Stimulated activated CD8-positive, alpha-beta memory T cell treated with anti-CD3 and anti-CD28 coated beads, Interleukin-7, amount 100 ng/mL, for 1 hour (primary cell): ENCODE measurements at places on chromosomes 5 and 9.

DNA sequence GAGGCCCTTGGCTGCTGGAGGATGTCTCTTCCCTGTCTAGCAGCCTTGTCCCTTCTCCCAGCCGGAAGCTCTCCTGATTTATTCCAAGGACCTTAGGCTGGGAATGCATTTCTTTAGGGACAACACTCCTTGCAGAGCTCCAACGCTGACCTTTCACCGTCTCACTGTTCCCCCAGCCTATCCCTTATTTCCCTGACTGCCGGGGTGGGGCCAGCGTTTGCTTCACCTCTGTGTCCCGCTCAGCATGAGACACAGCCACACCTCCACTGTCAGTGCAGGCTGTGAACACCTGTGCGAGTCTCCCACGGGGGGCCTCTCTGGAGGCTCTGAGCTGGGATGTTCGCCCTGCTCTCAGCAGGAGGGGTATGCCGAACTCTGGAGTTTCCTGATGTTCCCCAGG lies 106.2 kb upstream of the FCN2 start:
- no peak for DNase-seq

DNA sequence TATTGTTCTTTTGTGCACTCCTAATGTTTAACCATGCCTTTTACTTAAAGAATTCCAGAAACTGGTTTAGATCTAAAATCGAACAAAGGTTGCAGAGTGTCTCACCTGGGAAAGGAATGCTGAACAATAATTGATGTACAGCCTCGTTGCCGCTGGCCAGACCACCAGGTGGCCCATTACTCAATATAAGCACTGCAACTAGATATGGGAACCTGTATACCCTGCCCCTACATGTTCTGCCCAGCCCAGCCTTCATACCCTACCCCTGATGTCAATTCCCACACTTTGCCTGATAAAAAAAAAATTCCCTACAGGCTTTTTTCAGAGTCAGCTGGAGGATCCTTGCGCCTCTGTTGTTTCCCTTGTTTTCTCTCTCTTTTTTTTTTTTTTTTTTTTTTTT lies 13.8 kb downstream of the HINT1 start:
- DNase-seq: no peak

- DNase-seq: no peak
Measured at GRCh38 chr5:154761046-154761736, 6.0 kb downstream of the LARP1 start.

DNA sequence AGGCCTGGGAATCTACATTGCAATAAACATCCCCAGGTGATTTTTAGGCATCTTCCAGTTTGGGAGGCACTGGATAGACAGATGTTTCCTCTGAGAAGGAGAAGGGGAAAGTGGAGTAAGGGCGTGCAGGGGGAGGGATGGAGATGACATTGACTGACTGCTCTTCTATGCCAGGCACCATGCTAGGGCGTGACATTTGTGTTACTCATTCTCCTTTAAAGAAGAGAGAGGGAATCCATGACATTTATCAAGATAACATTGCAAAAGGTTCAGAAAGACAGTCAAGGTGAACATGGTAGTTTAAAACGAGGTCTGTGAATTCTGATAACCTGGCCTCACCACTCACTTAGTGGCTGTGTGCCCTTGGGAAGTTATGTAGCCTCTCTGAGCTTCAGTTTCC lies 35.8 kb downstream of the FGF1 start:
- no peak for DNase-seq

GRCh38 chr5:154860765-154861164 lies 2.3 kb downstream of the CNOT8 start:
- DNase-seq: no peak

DNA sequence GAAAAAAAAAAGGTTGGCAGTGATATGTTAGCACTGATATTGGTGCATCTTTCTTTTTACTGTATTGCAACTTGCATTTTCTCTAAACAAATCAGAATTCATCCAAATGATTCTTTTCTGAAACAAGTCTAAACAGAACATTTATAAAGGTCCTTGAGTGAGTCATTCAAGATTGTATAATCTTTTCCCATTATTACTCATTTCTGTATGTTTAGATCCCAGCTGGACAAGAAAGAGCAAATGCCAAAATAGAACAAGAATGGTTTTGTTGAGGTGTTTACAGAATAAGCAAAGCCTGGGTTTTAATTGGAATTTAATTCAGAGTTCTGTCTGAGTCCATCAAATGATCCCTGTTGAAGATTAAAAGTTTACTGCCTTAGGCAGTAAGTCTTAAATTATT lies 112.3 kb downstream of the VCAN start:
- DNase-seq: no peak

DNA sequence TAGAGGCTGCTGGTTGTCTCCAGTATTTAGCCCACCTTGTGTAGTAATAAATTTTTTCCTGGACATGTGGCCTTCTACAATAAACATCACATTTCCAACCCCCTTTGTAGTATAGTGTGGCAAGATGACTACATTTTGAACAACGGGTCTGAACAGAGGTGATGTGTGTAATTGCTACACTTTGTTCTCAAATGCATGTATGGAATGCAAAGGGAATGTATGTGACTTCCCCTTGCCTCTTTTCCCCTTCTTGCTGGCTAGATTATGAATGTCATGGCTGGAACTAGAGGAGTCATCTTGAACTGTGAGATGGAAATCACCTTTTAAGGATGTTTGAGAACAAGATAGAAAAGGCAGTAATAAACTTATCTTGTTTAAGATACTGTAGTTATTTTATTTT lies 54.5 kb downstream of the PRR16 start:
- no peak for DNase-seq

- no peak for DNase-seq
Measured at GRCh38 chr9:131704141-131704983, 35.5 kb downstream of the RAPGEF1 start.

- DNase-seq: no peak
Measured at GRCh38 chr5:26339576-26339975, 698.8 kb downstream of the CDH9 start.

DNA sequence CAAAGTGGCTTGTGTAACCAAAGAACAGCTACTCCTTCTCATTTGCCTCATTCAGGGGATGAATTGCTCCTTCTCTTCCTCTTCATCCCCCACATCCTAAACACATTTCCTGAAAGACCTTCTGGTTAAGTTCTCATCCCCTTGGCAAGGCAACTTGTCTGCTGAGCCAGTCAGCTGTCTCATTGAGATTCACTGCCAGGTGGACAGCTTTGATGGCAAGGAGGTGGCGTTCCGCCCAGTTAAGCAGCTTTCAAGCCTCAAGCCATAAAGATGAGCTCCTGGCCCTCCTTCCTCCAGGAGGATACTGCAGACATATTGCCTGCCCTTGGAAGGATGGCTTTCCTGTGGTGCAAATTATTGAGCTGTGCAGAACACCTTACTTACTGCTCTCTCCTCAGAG lies 448.6 kb upstream of the MPDZ start:
- DNase-seq: no peak

DNA sequence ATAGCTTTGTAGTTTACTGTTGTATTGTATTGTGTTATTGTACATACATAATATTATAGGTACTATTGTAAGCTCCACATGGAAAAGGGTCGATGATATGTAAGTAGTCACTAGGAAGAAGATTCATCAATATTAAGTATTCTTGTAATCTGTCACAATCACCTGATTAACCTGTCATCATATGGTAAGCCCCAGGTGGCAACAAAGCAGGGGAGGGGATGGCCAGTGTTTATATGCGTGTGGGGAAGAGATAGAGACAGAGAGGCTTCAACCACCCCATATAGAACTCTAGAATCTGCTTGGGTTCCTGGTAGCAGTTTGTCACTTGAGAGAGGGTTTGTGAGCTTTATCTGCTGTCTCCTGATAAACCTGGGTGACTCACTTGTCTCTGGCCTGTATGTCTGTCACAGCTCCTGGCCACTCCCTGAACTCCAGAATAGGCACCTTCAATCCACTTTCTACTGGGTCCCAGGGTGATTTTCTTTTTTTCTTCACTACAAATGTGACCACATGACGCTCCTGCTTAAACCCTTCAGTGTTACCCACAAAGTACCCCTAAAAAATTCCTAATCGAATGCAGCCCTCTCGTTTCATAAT lies 48.9 kb upstream of the CPEB4 start:
- no peak for DNase-seq

DNA sequence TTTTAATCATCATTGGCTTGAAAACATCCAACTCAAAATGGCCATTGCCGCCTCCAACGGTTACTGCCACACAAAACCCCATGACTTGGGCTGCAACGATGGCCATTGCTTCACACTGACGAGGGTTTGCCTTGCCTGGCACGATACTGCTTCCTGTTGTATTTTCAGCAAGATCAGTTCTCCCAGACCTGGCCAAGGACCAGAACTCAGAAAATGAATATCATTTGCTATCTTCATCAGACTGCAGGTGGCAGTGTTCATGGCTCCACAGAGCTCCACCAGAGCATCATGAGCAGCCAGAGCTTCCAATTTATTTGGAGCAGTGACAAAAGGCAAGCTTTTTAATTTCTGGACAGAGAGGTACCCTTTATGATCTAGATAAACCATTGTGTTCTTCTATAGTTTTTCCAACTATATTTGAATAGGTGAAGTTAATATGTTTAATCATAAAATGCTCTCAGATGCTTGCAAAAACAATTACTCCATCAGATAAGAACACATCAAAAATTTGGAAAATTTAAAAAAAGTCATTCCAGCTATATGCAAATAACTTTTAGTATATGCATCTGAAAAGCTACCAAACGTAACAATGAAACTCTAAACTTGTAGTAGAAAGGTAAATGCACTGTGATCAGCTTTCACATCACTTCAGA lies 10.4 kb downstream of the AMACR start:
- no peak for DNase-seq

DNA sequence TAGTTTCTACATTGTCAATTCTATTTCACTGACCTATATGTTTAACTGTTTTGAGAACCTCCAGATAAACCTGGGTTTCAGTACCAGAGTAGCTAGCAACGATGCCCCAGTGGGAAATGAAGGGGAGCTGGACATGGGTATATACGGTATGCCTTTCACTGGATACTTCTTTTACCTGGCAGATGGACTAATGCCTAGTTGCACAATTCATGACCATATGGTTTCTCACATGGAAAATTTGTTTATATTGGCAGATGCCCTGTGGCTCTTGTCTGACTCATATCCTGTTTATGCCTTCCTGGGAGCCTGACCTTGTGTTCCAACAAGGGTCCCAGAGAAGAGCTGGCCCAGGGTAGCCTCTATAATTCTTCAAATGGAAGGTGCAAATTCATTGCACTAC lies 144.1 kb downstream of the MAT2B start:
- no peak for DNase-seq

DNA sequence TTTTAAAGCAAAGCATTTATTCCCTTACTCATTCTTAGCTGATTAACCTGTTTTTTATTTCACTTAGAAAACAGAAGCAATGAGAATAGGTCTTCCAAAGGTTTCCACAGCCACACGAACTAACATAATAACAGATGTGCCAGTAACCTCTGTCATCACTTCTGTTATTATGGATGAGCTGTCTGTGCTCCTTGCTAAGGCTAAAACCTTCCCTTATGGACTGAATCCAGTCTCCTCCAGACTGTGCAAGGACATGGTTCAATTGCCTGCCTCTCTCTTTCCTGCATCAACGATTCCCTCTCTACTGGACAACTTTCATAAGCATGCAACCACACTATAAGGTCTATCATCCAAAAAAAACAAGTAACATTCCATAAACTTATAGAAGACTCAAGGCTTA lies 1446.2 kb downstream of the MAT2B start:
- no peak for DNase-seq

DNA sequence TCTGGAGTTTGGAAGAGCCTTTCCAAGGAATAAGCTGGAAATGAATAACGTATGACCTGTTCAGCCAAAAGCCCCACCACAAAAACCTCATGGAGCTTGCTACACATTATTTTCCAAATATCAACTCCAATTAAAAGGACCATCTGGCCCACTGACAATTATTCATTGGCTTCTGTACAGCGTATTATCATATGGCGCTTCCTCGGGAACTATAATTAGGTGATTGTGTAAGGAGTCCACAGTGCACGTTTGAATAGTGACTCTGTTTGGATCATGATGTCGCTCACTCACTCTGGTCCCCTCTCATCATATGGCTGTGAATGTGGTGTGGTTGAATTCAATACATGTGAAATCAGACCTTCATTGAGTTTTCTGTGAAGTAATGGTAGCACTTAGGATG lies 52.1 kb downstream of the GDNF start:
- DNase-seq: no peak
